ENCODE measurements at places on chromosomes 11 and 22.
A peak's percentile ranks its signal among the peaks of the same experiment; 100 is the strongest.

GRCh38 chr22:37337204-37337943, 55.1 kb downstream of the CYTH4 start:
- H3K27ac ChIP-seq: 0 out of 2 replicates have a peak overlapping the region, but pooled peaks have one; percentile 15
- H3K36me3 ChIP-seq: no peaks in the 10 kb centered on the region
- DNase-seq: peak; percentile 34
- H3K27me3 ChIP-seq: peaks cover 12% of the 10 kb centered on the region

DNA sequence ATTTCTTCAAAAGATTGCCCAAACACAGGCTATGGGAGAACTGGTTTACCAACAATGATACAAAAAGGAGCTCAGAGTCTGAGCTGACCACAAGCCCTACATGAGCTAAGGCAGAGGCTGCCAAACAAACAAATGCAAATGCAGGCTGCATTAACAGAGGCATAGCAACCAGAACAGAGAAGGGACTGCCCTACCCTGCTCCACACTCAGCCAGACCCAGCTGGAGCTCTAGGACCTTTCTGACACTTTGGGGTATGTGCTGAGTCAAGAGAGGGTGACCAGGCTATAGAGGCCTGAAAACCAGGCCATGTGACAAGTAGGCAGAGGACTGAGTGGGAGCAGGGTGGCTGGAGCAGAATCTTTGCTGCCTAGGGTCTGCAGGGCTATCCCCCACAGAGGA, 17.8 kb upstream of the P2RY2 start:
- no peaks in the 10 kb centered on the region for H3K36me3 ChIP-seq
- no peak for DNase-seq
- H3K27me3 ChIP-seq: peaks cover 9% of the 10 kb centered on the region
- H3K4me1 ChIP-seq: peaks cover 17% of the 10 kb centered on the region
- H3K27ac ChIP-seq: no peak overlapping the region
- H3K4me3 ChIP-seq: no peak overlapping the region

DNA sequence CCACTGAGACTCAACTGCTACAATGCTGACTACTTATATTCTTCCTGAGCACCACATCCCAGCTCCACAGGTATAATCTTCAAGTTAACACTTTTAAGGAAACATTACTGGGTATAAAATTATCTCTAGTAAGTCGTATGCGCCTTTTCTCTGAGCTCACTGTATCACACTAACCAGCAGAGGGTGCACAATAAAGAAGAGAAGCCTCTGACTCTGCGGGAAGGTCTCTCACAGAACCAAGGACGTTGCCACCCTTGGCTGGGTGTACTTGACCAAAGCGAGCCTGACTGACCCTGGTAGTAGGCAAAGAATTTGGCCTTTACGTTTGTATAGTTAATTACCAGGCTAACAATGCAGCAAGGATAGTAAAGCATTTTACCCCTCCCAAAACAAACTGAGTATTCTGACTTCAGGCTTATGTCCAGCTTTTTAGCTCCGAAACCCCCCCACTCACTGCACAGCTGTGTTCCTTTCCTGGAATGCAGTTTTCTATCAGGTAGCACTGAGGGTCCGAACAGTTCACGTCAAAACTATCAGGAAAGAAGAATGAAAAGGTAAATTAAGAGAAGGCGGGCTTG, at the start of gene BTBD18:
TSS of gene BTBD18 (minus strand) at position 144 of the 578 bp plus-strand sequence. CDS start 631 bp downstream, outside the sequence.
- H3K36me3 ChIP-seq: peaks cover 4% of the 10 kb centered on the region
- no peak within 1 kb of the TSS for H3K4me3 ChIP-seq
- H3K27ac ChIP-seq: no peak within 1 kb of the TSS
- H3K27me3 ChIP-seq: no peaks in the 10 kb centered on the region
- no peaks in the 10 kb centered on the region for H3K4me1 ChIP-seq

- DNase-seq: no peak
- peaks cover 2% of the 10 kb centered on the region for H3K27me3 ChIP-seq
- peaks cover 14% of the 10 kb centered on the region for H3K36me3 ChIP-seq
- H3K4me1 ChIP-seq: no peaks in the 10 kb centered on the region
- H3K4me3 ChIP-seq: no peak overlapping the region
Measured at GRCh38 chr22:48739348-48740085, 1088.2 kb downstream of the BRD1 start.
